ENCODE measurements at places on chromosomes 2 and 18.

GRCh38 chr2:133418021-133418420 is 150.2 kb downstream of the NCKAP5 start:
- no peak for DNase-seq

DNA sequence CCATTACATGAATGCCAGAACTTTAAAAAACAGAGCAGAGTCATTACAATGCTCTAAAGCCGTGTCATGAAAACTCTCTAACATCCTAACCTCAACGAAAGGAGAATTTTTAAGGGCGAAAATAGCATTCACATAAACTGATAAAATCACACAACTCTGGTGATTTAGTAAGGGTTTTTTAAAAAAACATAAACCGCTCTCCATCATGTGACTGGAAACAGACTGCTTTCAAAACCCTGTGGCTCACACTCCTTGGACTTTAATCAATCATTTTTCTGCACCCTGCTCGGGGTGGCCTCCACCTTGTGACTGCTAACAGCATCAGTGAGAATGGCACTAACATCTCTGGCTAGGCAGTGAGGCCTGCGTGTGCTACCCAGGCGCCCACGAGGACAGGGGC is 12.1 kb downstream of the DOCK10 start:
- no peak for DNase-seq

DNA sequence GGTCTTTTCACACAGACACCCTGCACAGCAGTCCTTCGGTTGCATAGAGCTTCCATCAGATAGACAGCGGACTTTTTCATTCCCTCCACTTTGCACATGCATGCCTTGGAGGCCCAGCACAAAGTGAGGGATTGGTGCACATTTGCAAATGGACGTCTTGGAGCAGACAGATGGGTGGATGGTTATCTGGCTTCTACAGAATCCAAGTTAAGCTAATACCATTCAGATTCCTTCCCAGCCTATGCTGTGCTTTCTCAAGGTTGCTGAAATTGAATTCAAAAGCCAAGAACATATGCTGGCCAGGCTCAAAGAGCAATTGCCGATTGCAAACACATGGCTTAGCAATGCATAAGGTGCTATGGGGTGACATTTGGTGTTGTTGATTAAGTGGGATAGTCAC is 186.4 kb downstream of the VAPA start:
- no peak for DNase-seq

DNA sequence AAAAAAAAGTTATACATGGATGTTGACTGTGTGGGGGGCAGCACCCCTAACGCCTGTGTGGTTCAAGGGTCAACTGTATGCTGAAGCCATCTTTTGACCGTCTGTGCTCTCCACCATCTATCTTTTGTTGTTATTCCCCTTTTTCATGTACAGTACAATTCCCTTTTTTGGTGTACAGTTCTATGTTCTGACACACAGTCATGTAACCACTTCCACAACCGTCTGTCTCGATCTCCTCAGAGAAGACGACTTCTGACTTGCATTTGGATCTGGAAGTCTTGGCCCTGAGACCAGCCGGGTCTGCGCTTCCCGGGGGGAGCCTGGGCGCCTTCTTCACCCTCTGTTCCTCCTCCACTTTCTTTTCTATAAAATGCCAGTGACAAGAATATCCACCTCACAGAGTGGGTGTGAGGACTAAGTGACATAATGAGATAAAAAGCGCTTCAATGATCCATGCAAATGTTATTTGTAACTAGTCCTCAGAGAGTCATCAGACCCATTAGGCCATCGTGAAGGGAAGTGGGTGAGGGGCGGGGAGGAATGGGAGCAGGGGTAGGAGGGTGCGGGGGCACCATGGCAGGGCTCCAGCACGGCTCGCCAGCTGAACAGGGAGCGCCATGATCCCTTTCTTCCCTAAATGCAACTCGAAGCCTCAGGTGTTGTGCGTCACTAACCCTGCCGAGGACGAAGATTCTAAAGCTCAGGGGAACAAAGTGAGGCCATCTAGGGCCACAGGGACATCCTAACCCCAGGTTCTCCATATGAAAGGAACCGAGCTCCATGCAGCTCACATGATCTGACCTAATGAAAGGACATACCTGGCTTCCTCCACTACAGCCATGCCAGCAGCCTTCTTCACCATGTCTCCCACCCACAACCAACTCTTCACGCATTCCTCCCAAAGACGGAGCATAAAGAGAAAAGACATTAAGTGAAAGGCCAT is 16.6 kb downstream of the ADCY3 start:
- DNase-seq: no peak

GRCh38 chr2:234100686-234101085 is 50.2 kb downstream of the SPP2 start:
- no peak for DNase-seq

GRCh38 chr2:11762799-11763461 is 16.5 kb downstream of the LPIN1 start:
- no peak for DNase-seq

DNA sequence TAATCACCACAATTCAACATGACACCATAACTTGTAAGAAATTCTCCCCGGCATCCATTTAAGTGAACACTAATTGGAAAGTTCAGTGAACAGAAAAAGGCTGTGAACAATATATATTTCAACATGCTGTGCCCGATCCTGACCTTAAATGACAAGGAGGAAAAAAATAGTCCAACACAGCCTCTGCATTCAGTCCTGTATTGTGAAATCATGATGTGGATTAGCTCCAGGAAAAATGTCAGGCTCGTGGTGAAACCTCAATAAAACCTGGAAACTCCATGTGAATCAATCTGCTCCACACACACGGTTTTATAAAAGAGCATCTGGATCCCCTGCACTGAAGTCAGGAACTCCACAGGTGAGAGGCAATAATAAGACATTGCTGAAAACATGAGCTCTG is 145.4 kb upstream of the SPOPL start:
- DNase-seq: no peak

DNA sequence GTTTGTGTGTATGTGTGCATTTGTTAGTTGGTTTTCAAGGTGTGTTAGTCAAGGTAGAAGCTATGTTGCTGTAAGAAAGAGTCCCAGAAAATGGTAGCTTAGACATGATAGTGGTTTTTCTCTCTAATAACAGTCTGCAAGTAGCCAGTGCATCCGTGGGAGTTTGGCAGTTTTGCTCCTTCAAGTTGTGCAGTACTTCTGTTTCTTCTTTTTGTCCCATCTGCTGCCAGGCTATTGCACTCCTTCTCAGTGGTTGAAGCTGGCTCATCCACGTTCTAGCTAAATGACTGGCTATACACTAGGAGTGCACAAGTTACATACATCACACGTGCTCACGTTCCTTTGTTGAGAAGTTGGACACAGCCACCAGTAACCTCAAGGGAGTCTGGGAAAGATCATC is 134.7 kb downstream of the ASXL3 start:
- DNase-seq: no peak

DNA sequence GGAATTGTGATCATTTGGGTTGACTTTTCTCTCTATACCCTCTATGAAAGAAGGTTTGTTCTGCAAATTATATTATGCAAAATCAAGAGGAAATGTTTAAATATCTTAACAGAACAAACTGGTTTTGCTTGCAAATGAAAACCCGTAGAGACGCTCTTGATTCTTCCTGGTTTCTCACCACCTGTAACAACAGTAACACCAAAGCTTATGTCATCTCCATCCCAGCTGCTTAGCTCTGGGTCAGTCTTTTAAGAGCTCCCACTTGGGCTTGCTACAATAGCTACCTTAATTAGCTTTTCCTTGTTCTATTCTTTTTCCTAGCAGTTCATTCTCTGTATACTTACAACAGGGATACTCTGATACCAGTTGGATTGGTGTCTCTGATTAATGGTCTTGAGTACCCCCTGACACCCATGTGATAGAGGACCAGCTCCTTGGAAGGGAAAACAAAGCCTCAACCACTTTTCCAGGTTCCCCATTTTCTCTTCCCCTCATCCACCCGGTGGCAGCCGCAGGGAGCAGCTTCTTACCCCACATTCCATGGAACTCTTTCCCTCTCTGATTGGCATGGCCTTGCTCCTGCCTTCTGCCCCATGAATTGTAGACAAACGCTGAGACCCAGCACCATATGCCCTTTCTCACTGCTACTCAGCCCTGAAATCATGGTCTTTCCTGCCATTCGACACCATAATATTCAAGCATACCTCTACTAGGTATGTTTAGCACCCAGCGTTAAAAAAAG is 27.7 kb downstream of the TMEM182 start:
- no peak for DNase-seq

DNA sequence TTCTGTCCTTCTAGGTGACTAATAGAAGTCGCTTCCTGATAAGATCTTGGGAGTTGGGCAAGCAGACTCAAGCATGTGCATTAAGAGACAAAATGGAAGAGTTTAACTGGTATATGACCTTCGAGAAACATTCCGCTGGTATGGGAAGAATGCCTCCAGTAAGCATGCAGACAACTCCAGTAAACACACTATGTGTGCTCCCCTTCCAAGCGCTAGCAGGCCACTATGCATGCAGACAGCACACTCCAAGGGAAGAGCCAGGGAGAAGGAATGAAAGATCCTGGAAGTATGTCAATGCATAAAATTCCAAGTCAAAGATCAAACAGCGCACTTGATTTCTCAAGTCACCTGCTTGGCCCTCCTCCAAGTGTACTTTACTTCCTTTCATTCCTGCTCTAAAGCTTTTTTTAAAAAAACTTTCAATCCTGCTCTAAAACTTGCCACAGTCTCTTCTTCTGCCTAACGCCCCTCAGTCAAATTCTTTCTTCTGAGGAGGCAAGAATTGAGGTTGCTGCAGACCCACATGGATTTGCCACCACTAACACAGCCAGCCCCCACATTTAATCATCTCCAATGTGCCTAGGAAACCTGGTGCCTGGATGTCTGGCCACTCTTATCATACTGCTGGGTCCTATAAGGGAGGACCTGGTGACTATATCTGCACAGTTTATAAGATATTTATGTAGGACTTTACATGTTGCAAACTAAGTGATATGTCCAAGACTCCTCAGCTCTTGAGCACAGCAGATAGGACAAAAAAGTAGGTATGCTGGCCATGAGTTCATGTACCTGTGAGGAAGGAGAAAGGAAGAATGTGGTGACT is 239.8 kb downstream of the PDE11A start:
- DNase-seq: no peak
